ENCODE measurements at places on chromosomes 12 and 14.

DNA sequence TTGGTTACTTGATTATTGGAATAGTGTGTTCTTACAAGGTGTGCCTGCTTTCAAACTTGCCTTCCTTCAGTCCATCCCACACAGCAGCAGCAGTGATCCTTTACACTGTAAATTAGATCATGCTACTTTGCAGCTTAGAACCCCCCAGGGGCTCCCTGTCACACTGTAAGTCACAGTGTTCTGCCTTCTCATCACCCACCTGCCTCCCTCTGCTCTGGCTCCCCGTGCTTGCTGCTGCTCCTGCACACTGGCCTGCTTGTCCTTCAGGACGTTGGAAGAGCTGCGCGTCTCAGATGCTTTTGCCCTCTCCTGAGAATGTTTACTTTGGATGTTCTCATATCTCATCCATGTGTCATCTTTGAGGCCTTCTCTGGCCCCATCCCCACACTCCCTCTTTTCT lies 27.3 kb downstream of the ZC3H14 start:
- DNase-seq: no peak

GRCh38 chr14:65560340-65561027 lies 148.0 kb downstream of the FUT8 start:
- no peak for DNase-seq

GRCh38 chr12:12600659-12601058 lies 11.0 kb upstream of the CREBL2 start:
- no peak for DNase-seq

GRCh38 chr12:127928615-127929571 lies 338.1 kb upstream of the TMEM132C start:
- no peak for DNase-seq

- DNase-seq: no peak
These were observed 340.9 kb downstream of the ALG10 start for GRCh38 chr12:34363050-34363673.

GRCh38 chr12:128695697-128696096 lies 128.1 kb downstream of the SLC15A4 start:
- no peak for DNase-seq

GRCh38 chr12:121467638-121468498 lies 68.0 kb downstream of the RNF34 start:
- DNase-seq: no peak

DNA sequence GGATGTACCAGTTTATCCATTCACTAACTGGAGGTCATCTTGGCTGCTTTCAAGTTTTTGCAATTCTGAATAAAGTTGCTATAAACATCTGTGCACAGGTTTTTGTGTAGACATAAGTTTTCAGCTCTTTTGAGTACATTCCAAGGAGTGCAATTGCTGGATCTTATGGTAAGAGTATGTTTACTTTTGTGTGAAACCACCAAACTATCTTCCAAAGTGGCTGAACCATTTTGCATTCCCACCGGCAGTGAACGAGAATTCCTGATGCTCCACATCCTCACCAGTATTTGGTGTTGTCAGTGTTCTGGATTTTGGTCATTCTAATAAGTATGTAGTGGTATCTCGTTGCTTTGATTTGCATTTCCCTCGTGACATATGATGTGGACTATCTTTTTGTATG lies 150.5 kb upstream of the BCL2L14 start:
- no peak for DNase-seq

GRCh38 chr12:51361161-51362016 lies 14.9 kb upstream of the CELA1 start:
- no peak for DNase-seq

GRCh38 chr12:59699421-59700152 lies 103.8 kb downstream of the SLC16A7 start:
- no peak for DNase-seq

DNA sequence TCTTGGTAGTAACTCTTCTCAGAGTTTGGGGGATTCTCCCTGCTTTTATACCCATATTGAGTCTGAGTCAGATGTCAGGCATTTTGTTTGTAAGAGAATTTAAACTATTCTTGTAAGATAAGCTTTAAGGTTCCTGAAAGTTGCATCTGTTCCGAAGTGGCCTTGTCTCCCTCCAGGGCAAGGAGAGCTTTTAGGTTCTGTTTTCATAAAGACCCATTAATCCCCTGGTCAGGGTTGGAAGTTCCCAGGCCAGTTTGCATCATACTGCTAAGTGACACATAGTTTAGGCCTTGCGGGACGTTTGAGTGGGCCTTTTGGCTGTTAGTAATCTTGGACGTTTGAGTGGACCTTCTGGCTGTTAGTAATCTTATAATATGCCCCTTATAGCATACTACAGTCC lies 396.7 kb downstream of the NPAS3 start:
- no peak for DNase-seq

- DNase-seq: no peak
These were observed 285.8 kb upstream of the G2E3 start for GRCh38 chr14:30272848-30273832.

- no peak for DNase-seq
These were observed 5.2 kb downstream of the OTUB2 start for GRCh38 chr14:94031161-94031882.

DNA sequence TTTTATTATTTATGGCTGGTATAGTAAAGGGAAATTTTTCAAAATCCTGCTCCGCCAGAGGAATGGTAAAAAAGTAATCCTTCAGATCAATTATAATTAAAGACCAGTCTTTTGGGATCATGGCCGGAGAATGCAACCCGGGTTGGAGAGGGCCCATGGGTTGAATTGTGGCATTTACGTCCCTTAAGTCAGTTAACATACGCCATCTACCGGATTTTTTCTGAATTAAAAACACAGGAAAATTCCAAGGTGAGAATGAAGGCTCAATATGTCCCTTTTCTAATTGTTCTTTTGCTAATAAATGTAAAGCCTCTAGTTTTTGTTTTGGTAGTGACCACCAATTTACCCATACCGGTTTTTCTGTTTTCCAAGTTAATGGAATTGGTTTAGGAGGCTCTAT lies 602.8 kb downstream of the ALG10 start:
- no peak for DNase-seq

DNA sequence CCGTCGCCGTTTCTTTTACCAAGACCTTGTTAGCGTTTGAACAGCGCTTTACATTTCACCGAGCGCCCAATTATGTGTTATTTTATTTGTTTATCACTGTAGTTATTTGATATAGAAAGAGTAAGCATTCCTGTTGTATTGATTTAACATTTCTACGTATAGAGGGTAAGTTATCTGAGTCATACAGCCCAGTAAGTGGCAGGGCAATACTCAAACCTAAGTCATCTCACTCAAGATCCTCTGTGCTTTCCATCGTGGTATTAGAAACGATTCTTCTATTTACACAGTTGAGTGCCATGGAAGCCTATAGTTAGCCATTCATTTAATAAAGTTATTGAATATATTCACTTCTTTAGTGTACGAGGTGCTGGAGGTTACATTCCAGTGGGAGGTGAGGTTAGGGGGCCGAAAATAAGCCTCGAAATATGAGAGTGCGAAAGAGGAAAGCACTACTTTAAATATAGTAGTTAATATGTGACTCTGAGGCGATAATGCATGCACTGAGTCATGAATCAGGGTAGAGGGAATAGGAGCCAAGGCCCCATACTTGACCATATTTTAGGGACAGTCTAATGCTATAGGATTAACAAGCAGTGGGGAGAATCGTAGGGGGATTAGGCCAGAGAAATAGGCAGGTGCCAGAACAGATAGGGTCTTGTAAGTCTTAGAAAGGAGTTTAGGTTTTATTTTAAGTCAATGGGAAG lies 629 bp downstream of the RAD51AP1 start:
- DNase-seq: no peak

- no peak for DNase-seq
These were observed 419.7 kb downstream of the ADAMTS20 start for GRCh38 chr12:43132291-43132690.

DNA sequence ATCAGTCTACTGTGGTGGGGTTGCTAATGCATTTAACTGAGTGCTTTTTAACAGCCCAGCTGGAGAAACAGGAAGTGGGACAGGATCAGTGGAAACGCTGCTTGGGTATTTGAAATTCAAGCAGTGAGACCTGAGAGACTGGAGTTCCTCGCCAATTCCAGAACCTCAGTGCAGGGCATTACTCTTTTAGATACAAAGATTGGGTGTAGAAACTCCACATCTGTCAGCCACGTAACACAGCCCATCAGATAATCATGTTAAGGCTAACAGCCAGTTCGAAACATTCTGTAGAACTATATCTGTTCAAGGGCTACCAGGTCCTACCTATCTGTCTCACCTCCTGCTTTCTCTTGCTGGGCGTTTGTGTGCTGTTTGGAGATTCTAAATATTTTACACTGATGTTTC lies 45.5 kb downstream of the RAD52 start:
- no peak for DNase-seq

DNA sequence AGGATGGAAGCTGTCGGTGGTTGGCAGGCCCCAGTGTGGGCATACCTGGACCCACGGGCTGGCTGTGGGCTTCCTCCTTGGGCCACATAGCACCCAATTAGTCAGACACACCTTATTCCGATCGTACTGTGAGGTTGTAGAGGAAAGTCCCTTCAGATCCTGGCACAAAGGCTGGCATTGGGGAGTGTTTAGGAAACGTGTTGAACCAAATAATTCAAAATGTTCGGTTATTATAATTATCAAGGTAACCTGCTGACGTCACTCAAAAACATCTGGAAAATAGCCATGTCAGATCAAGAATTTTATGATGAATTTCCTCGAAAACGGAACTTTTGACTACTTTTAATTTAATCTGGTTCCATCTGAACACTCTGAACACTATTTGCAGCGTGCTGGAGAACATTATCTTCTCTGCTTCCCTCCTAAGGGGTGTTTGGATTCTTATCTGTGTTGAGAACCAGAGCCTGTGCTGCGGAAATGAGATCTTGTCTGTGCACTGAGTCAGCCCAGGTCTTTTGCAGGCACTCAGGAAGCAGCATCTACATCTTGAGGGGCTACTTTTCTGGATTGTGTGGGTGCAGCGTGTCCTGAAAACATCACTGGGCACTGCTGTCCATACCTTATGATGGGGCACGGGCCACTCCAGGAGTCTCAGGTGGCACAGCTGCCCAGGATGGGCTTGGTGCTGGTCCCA lies 100.3 kb downstream of the SLC25A47 start:
- no peak for DNase-seq

DNA sequence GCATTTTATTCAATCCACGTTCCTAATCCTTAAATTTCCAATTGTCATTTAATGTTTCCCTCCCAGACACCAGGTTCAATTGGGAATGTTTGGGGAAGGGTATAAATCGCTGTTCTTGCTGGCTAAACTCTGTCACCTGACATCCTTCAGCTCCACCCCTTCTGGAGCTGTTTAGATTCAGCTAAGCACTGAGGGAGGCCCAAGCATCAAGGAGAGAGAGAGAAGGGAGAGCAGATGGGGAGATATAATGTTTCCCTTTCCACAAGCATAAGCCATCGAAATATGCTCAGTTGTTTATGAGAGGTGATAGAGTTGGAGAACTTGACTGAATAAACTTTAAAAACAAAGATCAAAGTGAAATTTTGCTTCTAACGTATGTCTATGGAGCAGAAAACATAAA lies 1.8 kb downstream of the ABCC9 start:
- DNase-seq: no peak

DNA sequence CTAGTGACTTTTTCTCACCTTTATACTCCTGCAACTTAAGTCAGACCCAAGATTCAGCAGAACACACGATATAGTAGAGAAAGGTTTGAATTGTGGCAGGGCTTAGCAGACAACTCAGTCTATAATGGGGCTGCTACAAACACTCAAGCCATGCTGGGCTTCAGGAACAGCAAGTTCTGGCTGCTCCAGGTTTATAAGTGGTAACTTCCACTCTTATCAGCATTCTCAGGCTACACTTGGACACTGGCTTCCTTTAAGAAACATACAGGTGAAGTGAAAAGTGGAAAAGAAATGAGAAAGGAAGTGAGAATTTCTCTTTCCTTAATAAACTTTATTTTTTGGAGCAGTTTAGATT lies 21.7 kb downstream of the PLEKHD1 start:
- no peak for DNase-seq

DNA sequence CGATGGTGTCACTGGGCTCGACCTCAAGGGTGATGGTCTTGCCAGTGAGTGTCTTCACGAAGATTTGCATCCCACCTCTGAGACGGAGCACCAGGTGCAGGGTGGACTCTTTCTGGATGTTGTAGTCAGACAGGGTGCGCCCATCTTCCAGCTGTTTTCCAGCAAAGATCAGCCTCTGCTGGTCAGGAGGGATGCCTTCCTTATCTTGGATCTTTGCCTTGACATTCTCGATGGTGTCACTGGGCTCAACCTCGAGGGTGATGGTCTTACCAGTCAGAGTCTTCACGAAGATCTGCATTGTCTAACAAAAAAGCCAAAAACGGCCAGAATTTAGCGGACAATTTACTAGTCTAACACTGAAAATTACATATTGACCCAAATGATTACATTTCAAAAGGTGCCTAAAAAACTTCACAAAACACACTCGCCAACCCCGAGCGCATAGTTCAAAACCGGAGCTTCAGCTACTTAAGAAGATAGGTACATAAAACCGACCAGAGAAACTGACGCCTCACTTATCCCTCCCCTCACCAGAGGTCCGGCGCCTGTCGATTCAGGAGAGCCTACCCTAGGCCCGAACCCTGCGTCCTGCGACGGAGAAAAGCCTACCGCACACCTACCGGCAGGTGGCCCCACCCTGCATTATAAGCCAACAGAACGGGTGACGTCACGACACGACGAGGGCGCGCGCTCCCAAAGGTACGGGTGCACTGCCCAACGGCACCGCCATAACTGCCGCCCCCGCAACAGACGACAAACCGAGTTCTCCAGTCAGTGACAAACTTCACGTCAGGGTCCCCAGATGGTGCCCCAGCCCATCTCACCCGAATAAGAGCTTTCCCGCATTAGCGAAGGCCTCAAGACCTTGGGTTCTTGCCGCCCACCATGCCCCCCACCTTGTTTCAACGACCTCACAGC lies 717 bp downstream of the UBC start:
- peak; percentile 91 for DNase-seq

DNA sequence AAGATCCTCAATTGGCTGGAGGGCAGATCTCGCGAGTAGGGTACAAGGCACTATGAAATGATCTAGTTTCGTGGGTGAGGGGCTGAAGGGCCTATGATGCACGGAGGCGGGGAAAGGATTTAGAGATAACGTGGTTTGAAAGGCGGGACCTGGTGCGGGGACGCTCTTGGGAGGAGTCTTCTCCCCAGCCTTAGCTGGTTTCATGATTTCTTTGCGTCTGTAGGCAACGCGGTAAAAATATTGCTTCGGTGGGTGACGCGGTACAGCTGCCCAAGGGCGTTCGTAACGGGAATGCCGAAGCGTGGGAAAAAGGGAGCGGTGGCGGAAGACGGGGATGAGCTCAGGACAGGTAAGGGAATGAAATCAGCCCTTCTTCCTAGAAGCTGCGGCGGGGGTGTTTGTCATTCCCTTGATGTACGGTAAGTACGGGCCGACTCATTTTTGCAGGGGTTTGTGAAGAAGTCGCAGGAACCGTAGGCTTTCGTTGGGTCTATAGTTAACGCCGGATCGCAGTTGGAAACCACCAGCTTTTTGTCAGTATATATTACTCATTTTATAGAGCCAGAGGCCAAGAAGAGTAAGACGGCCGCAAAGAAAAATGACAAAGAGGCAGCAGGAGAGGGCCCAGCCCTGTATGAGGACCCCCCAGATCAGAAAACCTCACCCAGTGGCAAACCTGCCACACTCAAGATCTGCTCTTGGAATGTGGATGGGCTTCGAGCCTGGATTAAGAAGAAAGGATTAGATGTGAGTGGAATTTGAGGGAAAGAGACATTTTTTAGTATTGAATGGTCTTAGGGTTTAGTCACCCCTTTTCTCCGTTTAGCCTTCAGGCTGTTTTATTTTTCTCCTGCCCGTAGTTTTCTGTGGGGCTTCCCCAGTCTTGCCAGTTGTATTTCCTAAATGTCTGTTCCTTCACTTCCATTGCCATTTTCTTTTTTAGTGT lies 602 bp downstream of the APEX1 start:
- no peak for DNase-seq

GRCh38 chr14:70107309-70107708 lies 81.4 kb downstream of the SLC8A3 start:
- no peak for DNase-seq

Data from T-cell (primary cell).